ENCODE measurements at places on chromosomes 7 and 10.

DNA sequence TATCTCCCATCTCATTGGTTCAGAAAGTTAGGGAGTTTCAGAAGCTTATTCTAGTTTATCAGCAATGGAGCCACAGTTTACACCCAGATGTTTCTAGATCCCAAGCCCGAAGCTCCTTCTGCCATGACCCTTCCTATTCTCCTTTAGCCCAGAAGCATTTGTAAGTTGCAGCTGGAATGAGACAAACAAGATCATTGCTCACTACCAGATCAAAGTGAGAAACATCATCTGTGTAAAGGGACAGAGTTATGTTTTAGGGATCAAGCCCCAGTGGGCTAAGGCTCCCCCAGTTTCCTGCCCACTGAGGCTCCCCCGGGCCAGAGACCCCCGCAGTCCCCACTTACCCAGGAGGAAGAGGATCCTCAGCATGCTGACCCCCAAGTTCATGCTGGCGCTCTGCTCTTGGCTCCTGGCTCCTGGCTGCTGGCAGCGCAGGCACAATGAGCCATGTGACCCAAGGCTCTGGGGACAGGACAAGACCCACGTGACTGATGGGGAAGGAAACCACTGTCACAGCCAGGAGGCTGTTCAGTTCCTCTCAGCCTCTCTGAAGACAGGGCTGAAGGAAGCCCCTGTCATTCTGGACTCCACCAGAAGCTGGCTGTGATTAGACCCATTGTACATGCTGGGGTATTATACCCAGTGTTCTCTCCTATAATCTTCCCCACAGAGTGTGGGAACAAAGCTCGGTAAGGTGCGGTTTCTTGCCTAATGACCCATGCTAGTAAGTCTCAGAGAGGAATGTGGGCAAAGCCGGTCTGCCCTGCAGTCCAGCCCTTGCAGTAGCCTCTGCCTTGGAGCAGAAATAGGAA lies at the start of gene TMEM273:
TMEM273 (minus strand) TSS at position 442 of the 812 bp plus-strand sequence; CDS start at position 387, 55 bp downstream.
- DNase-seq: no peak

GRCh38 chr10:98215373-98215772 lies 52.6 kb downstream of the LOXL4 start:
- DNase-seq: no peak

- DNase-seq: peak; percentile 71
Measured at GRCh38 chr7:123594813-123595241, 6.8 kb upstream of the ASB15 start.

GRCh38 chr10:62637249-62638061 lies 167.1 kb upstream of the ADO start:
- DNase-seq: no peak

- no peak for DNase-seq
Measured at GRCh38 chr10:69317175-69317604, 38.9 kb downstream of the HK1 start.

DNA sequence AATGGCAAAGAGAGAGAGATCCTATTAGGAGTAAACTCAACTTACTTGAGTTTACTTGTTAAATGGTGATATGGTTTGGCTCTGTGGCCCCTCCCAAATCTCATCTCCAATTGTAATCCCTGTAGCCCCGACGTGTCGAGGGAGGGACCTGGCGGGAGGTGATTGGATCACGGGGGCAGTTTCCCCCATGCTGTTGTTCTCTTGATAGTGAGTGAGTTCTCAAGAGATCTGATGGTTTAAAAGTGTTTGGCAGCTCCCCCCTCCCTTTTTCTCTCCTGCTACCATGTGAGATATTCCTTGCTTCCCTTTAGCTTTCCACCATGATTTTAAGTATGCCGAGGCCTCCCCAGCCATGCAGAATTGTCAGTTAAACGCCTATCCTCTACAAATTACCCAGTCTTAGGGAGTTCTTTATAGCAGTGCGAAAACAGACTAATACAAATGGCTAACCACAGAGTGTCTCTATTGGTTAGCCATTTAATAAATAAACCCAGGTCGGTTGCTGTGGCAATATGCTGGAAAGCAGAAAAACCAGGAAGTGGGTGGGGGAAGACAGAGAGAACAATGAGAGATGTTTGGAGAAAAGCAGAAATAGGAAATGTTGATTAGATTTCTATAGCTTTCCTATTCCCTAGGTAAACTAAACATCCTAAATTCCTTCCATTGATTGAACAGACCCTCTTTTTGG lies 3.0 kb upstream of the STMP1 start:
- DNase-seq: no peak

DNA sequence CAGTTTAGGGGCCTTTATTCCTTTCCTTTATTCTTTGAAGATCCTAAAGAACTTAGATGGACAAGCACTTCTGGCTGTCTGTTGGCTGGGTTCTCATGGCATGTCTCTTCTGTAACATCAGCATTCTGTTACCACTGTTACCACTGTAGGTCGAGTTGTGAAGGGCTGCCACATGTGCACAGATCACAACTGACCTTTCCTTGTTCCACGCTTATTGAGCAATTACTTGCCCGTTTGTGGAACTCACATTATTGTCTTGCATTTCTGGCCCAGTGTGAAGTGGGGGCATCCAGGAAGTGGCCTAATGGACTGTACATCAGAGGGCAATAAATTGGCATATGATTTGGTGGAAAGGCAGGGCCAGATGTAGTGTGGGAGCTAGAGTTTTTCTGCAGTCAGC lies 23.7 kb downstream of the GBF1 start:
- DNase-seq: no peak

GRCh38 chr10:49058463-49059255 lies 56.7 kb downstream of the VSTM4 start:
- no peak for DNase-seq

DNA sequence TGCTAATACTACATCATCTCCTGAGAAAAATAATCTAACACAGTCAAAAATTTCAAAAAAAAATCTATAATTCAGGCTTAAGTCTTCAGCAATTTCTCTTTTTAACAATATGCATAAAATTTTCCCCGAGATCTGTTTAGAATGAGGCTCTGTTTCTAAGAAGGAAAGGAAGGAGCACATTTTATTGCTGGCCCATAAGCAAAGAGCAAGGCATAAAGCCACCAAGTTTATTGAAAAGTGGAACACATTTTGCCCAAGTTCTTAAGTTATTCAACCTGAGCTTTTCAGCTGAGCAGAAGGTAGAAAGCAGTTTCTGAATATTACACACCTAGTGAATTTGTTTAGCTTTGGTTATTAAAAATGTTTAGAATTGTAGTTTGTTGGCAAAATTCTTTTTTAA lies 73.9 kb downstream of the AGMO start:
- no peak for DNase-seq

- DNase-seq: no peak
Measured at GRCh38 chr10:33093362-33093761, 135.3 kb upstream of the ITGB1 start.

DNA sequence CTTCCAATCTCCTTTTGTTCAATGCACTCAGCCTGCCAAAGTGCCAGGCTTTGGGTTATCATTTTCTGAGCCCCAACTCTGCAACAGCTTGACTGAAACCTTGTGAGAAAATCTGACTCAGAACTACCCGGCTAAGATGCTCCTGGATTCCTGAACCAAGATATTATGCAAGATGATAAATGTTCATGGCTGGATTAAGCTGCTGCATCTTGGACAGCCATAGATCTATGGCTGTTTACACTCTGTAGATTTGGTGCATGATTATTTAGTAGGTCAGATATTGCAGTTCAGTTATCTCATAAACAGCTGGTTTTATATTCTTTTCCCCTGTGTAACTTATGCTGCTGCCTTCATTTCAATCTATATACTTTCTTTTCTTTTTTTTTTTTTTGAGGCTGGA lies 243.5 kb downstream of the GATA3 start:
- no peak for DNase-seq

DNA sequence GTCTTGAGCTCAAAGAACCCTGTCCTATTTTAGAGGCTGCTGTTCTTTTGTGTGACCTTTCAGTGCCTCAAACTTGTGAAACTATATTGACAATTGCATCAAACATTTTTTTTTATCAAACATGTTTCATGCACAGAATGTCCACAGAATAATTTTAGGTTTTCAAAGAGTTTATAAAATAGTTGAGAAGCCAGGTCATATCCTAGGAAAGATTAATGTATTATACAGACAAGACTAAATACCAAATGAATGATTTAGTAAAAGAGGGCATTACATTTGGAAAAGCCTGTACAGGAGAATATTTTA lies 67.0 kb downstream of the CDK6 start:
- no peak for DNase-seq

DNA sequence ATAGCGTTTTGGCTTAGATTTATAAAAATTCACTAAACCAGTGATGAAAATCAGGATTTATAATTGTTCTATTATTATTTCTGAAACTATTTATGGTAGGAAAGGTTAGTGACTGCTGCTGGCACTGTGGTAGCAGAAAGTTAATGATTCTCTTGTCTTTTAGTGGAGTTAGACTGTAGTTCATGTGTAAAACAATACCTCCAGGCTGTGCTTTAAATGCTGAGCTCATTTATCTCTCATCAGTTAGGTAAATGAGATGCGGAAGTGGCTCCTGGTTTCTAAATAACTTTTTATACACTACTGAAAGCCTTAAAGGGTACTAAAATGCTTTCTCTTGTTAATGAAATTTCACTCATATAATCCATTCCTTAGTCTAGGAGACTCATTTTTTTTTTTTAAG lies 326.8 kb upstream of the POT1 start:
- peak; percentile 5 for DNase-seq

DNA sequence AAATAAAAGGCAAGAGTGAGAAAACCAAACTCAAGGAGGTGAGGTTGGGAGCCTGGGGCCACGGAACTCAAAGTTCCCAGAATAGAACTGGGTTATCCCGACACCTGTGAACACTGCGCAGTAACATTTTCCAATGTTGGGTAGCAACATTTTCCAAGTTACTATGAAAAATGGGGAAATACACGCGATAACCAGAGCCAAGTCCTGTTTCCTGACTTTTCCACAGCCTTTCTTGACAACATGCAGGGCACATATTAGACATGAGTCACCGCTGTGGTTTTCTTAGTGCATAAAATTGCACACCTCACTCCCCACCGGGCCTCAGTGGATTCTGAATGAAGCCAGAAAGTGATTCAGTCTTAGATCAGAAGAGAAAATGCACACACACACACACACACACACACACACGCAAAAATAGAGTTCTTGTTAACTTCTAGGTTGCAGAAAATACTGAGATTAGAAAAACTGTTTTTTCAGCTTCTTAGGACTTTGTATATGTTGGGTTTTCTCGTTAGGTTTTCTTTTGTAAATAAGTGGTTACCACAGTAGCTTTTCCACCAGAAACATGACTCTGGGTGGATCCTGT lies 70.0 kb downstream of the CAMK1D start:
- DNase-seq: no peak

DNA sequence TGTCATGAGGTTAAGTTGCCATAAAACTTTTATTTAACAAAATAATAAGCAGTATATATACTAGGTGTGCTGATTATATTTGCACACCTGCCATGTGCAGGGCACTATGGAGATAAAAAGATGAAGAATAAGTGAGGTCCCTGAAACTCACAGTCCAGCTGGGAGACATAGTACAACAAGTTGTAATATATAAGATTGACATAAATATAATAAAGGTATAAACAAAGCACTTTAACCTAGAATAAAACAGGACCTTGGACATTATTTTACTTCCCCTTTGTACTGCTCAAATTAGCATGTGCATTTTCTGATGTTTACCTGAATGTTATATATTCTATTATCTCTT lies 6.2 kb downstream of the STK17A start:
- DNase-seq: no peak

- no peak for DNase-seq
Measured at GRCh38 chr10:70772627-70773026, 12.6 kb downstream of the TBATA start.

DNA sequence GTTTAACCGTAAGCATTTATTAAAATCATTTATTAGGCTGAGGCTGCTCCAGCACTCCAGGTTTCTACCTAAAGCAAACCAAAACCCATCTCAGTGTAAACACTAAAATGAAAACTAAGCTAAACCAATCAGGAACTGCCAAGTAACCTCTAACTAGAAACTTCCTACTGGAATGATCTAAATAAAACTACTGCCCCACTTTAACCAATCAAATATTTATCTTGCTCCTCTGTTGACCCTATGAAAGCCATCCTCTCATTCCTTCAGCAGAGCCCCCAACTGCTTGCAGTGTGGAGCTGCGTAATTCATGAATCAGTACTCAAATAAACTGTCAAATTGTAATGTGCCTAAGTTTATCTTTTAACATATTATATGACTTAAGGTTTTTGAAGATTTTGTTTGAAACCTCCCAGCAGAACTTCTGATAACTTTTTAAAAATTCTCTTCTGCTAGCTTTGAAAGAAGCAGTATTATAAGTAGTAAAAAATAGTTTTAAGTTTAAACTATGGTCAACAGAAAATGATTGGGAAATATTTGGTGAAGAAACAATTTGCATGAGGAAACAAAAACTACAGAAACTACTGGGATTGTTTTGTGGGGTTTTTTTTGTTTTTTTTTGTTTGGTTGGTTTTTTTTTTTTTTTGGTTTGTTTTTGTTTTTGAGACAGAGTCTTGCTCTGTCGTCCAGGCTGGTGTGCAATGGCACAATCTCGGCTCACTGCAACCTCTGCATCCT lies 47.4 kb downstream of the GPR37 start:
- DNase-seq: no peak

- DNase-seq: no peak
Measured at GRCh38 chr10:3911713-3912442, 126.9 kb upstream of the KLF6 start.

DNA sequence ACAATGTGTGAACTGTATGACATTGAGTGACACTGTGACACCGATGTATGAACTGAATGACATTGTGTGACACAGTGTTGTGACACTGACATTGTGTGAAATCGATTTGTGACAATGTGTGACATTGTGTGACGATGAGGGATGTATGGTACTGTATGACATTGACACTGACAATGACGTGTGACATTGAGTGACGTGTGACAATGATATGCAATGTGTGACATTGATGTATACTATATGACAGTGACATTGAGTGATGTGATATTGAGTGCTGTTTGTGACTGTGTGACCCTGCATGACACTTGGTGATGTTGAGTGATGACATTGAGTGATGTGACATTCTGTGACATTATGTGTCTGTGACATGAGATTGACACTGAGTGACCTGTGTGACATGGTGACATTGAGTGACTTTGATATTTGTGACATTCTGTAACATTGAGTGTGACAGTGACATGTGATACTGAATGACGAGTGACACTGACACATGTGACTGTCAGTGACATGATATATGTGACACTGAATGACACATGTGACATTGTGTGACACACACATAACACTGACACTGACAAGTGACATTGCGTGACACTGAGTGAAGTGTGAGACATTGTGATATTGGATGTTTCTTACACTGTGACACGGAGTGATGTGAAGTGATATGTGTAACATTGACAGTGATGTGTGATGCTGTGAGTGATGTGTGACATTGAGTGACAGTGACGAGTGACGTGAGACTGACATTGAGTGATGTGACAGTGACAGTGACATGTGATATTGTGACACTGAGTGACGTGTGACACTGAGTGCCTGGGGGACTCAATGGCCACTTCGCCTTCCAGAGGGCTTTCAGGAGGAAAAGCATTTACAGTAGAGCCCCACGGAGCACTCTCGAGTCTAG lies 167.5 kb downstream of the PRKAG2 start:
- no peak for DNase-seq

DNA sequence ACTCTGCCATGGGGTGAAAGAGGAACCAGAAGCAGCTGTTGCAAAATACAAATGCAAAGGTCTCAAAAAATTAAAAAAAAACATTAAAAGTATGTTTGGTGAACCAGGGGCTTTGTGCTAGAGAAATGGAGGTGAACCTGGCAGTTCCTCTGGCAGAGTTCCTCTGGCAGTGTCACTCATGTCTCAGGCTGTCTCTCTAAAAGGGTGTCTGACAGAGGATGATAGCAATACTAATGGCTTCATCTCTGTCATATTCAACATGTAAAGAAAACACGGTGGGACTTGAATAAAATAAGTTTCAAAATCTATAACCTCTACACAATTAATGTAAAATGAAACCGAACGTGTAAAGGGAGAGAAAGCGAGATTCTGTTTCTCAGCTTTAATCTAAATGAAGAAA lies 375.7 kb upstream of the VWC2 start:
- no peak for DNase-seq
